NCI-H774 (cell line): ENCODE measurements at places on chromosomes 3 and 15.

DNA sequence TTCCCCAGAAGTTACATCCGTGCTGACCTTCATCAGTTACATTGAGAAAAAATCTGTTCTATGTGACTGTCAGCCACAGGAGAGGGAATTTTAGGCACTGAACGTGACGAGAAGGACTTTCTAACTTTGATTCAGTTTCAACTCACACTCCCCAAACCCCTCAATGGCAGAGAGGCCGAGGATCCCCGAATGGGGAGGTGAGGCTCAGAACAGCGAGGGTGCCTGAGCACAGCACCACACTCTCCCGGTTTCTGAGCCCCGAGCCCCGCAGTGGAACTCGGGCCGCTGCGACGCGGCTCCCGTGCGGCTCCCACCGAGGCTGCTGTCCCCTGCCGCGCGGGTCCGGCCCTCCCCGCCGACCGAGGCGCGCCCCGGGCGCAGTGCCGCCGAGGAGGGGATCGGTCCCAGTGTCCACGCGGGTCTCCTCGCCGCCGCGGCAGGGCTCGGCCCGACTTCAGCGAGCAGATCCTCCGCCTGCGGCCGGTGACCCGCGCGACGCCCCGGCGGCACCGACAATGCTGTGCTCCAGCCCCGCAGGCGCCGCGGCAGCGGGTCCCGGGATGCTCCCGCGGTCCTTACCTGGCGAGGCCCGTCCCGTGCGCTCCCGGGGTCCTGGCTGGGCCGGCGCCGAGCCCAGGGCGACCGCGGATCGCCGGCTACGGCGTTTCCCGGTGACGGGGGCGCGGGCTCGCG, 439 bp downstream of the CTXND1 start:
- no peak for DNase-seq

DNA sequence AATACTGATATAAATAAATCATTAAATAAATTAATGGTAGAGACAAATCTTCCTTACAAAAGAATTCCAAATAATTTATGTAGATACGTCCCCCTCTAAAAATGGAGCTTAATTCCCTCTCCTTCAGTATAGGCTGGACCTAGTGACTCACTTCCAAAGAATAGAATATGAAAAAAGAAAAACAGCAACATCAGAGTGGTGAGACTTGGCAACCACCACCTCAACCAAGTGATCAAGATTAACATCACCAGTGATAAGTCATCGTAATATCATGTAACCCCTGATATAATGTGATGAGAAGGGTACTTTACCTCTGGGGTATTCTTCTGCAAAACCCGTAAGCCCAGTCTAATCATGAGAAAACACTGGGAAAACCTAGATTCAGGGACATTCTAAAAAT, 13.4 kb downstream of the GOLGB1 start:
- DNase-seq = no peak

- DNase-seq = no peak
These were observed 27.6 kb upstream of the UBP1 start for GRCh38 chr3:33467786-33468185.

GRCh38 chr15:78004919-78005634, 72.4 kb downstream of the TBC1D2B start:
- DNase-seq = peak; percentile 55

- DNase-seq = no peak
These were observed 356.6 kb upstream of the UBE2E2 start for GRCh38 chr3:22846566-22846965.

GRCh38 chr3:21745966-21746365, 5.0 kb downstream of the ZNF385D start:
- no peak for DNase-seq

- no peak for DNase-seq
These were observed 1.1 kb upstream of the WDR5B start for GRCh38 chr3:122416966-122417365.

DNA sequence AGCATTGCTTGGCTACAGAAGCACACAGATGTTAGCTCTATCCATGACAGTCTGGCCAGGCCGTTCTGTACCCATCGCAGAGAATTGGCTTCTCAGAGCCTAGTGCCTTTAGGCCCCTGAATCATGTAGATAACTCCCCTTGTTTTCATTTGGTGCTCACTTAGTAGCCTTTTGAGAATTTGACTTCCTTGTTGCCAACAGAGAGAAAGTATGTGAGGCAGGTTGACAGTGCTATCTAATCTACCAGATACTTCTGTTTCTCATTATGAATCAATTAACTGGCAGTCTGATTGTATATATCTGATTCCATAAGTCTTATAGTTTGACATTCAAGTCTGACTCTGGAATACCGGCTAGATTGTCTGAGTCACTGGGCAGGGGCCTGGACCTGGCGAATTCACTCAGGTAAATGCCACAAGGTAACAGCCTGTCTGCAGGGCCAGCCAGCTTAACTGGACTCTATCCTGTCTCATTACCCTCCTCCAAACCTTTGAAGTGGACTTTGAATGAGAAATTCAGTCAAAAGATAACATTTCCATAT, 160.2 kb downstream of the GHSR start:
- DNase-seq = no peak

DNA sequence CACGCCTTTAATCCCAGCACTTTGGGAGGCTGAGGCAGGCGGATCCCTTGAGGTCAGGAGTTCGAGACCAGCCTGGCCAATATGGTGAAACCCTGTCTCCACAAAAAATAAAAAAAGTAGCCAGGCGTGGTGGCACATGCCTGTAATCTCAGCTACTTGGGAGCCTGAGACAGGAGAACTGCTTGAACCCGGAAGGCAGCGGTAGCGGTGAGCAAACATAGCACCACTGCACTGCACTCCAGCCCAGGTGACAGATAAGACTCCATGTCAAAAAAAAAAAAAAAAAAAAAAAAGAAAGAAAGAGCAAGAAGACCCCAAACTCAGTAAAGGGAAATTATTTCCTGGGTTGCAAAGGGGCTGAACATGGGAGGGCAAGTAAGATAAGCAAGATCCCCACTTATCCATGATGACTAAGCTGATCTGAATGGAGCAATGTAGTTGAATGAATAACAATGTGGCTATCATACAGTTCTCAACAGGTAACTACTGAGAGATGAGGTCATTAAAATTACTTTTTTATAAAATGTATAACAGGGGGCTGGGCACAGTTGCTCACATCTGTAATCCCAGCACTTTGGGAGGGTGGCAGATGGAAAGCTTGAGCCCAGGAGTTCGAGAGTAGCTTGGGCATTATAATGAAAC, 46.0 kb downstream of the RBM15B start:
- no peak for DNase-seq

DNA sequence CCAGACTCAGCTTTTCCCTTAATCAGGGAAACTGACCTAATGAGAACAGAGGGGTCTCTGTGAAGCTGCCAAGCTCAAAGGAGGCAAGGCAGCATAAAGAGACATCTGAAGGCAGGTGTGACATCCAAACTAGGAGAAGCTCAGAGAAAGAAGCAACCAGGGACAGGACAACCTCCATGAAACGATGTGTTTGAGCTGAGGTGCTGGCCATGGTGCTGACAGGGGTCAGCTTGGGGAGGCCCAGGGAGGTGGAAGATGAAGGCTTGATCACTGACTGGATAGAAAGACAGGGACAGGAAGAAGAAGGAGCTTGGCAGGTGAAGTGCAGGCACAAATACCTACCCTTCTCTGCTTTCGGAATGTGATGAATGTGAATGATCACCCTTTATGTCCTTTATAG, 179.5 kb upstream of the NSMCE3 start:
- DNase-seq = no peak

DNA sequence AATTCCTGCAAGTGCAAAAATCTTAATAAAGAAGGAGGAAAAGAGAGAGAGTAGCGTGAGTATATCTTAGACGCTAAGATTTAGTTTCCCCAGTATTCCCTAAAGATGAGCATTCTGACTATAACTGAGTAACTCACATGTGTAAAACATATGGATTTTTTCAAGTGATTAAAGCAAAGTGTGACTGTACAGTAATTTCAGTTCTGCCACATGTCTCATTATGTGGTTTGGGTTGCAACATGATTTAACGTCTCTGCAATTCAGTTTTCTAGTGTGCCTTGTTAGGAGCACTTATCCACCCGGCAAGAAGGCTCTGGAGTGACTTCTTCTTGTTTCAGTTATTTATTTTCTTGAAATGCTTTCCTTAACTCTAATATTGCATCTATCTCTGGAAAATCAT, 514.1 kb downstream of the ROBO1 start:
- no peak for DNase-seq

DNA sequence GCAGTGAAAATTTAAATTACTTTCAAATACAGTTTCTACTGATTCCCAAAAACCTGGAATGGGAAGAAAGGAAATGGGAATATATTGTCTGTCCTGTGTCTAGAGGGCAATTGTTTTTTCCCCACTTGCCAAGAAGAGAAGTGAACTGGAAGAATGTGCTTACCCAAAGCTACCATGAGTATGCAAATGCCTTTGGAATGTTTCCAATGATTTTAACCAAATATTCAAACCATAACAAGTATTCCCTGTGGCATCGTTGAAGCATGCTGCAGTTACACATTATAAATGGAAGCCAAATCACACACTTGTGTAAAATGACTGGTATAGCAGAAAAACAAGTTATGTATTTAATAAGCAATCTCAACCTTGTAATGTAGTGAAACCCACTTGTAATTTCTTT, 368.2 kb downstream of the GBE1 start:
- no peak for DNase-seq

DNA sequence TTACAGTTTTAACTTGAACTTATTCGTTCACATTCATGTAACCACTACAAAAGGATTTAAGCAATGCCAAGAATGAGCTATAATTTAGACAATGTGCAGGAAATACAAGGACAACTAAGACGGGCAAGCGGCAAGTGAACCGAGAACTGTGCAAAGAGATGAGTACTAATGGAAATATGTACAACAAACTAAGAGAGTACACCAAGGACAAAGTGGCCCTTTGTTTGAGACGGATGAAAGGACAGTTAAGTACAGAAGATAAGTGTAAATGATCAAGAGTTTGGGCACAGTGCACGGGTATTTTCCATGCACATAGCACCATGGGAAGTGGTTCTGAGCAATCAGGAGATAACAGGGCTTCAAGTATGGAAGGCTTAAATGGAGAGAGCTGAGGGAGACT, 281.7 kb downstream of the ROBO2 start:
- DNase-seq = no peak

- no peak for DNase-seq
These were observed 154.3 kb downstream of the GOLIM4 start for GRCh38 chr3:167941234-167941995.

DNA sequence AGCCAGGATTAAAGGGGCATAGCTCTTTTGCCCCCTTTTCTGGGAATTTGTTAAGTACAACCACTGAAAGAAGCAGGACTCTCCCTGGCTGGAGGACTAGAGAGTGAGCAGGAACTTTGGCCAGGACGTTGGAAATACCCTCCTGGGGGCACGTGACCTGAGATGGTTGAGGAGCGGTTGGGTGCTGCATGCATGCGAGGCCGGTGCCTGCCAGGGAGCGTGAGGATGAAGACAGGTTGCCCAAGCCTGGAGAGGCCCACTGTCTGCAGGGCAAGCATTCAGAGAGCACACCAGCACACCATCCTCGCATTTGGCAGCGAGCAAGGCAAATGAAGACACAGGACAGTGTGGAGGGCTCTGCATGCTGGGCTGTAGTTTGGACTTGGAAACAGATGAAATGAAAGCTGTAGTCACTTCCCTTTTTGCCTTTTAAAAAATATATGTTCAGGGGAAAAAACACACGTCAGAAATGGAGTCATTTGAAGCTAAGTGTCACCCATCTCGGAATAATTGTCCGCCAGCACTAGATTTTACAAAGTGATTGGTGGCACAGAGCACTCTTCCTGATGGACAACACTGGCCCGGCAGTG, 217.6 kb downstream of the SLCO3A1 start:
- DNase-seq = no peak

- no peak for DNase-seq
These were observed 182.9 kb downstream of the AKAP13 start for GRCh38 chr15:85563328-85563727.

DNA sequence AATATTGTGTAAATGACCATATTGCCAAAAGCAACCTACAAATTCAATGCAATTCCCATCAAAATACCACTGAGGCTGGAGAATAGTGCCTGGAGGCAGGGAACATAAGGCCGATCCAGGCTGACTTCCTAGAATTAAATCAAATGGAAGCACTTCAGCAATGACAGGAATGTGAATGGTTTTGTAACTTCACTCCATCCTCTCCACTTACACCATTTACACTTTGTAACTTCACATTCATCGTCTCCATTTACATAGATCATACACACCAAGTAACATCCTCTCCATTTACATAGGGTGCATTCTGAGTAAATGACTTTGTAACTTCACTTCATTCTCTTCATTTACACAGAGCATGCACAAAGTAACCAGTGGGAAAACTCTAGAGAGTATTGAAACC, 11.6 kb downstream of the STRIT1 start:
- no peak for DNase-seq

- no peak for DNase-seq
These were observed 62.2 kb upstream of the P2RY1 start for GRCh38 chr3:152772674-152773225.

- DNase-seq = no peak
These were observed 41.8 kb downstream of the HGD start for GRCh38 chr3:120640231-120640630.

DNA sequence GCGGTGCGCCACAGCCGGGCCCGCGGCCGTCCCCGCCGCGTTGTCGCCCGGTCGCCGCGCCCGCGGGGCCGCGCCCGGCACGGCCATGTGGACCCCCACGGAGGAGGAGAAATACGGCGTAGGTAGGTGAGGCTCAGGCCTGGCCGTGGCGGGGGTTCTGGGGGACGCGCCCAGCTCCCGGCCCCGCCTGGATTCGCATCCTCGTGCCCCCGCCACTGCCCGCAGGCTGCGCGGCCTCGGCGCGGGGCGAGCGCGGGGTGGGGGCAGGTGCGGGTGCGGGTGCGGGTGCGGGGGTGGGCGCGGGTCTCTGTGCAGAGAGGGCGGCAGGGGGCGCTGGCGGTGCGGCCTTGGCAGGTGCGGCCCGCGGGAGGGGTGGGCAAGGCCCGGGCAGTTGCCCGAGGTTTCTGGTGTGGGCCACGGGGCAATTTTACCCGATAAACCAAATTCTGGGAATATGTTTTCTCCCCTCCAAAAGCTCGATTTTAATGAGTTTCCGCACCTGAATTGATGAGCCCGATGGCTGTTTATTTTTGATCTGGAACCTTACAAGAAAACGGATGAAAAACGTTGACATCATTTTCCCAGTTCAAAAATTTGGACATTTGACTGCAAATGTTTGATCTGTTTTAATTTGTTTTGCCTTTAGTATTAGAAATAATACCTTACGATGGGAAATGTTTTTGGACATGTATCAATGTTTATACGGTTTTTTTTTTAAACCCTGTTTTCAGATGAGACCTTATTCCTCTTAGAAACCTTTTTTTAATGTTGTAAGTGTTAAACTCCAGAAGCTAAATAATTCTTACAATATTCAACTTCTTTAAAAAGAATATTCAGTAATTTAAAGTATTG, 678 bp downstream of the DOCK3 start:
- DNase-seq = no peak

GRCh38 chr3:2544718-2545117, 446.1 kb downstream of the CNTN4 start:
- DNase-seq = no peak

DNA sequence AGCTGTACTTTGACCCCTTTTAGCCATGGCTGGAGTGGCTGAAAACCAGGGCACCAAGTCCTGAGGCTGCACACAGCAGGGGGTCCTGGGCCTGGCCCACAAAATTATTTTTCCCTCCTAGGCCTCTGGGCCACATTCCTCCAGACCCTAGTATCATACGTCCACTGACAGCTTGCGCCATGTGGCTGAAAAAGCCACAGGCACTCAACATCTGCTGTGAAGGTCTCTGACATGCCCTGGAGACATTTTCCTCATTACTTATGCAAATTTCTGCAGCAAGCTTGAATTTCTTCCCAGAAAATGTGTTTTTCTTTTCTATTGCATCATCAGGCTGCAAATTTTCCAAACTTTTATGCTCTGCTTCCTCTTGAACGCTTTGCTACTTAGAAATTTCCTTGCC, 239.0 kb downstream of the SQOR start:
- DNase-seq = no peak
